ENCODE measurements at places on chromosomes 5 and 9.

GRCh38 chr9:14967450-14968321 is 57.5 kb upstream of the FREM1 start:
- no peak for DNase-seq

GRCh38 chr5:36606036-36606427 is 374 bp upstream of the SLC1A3 start:
- no peak for DNase-seq

DNA sequence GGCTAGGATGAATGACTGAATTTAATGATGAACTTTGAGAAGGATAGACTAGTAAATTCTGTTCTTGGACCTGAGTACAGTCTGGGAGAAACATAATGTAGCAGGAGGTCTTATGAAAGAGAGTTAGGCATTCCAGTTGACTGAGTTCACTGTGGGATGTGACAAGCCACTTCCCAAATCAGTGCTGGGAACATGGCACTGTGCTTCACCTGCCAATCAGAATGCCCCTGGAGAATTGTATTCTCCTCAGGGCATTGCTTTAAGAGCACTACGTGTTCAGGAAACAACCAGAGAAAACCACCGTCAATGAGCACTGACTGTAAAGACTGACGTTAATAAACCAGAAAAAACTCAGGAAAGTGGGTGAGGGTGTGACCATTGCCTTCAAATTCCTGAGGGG is 1.2 kb downstream of the CCDC107 start:
- DNase-seq = no peak

GRCh38 chr5:171906703-171907590 is 99.5 kb downstream of the FBXW11 start:
- no peak for DNase-seq

DNA sequence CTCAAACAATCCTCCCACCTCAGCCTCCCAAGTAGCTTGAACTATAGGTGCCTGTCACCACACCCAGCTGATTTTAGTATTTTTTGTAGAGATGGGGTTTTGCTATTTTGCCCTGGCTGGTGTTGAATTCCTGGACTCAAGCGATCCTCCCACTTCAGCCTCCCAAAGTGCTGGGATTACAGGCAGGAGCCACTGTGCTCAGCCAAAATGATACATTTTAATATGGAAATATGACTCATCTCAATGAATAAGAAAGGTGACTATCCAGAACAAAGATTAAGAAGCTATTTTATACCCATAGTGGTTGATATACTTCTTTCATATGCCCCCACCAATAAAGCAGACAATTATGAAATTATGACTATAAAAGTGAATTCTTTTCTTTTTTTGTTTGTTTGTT is 166.2 kb downstream of the NFIB start:
- no peak for DNase-seq

DNA sequence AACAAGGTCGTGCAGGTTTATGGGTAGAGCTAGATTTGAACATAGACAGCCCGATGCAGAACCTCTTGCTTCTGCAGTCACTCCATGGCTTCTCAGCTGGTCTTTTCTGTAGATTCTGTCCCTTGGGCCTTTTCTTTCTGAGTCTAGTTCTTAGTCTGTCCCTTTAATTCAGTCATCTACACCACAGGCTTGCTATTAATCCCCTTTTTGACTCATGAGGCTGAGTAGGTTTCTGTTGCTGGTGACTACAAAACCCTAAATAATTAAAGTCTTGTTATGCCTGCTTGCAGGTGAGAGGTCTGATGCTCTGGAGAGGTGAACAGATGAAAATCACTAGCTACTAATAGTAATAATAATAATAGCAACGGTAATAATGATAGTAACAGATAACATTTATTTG is 19.3 kb upstream of the STRBP start:
- DNase-seq = no peak

- DNase-seq = no peak
These were observed 10.1 kb downstream of the CAMK2A start for GRCh38 chr5:150279330-150280020.

DNA sequence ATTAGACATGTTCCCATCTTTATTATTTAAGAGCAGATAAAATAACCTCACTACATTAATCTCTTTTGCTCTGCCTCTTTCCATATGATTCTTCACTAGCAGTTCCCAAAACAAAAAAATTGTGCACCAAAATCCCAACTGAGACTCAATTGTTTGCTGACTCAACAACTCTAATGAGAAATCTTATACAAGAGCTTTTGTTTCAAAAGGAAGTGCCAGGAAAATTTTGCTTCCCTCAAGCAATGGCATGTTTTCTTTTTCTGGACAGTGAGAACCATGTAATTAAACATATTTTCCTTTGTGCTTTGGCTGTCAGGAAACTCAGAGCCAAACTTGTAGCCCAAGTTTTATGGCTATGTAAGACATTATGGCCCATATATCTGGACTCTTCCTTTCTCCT is 62.0 kb downstream of the TMC1 start:
- no peak for DNase-seq

DNA sequence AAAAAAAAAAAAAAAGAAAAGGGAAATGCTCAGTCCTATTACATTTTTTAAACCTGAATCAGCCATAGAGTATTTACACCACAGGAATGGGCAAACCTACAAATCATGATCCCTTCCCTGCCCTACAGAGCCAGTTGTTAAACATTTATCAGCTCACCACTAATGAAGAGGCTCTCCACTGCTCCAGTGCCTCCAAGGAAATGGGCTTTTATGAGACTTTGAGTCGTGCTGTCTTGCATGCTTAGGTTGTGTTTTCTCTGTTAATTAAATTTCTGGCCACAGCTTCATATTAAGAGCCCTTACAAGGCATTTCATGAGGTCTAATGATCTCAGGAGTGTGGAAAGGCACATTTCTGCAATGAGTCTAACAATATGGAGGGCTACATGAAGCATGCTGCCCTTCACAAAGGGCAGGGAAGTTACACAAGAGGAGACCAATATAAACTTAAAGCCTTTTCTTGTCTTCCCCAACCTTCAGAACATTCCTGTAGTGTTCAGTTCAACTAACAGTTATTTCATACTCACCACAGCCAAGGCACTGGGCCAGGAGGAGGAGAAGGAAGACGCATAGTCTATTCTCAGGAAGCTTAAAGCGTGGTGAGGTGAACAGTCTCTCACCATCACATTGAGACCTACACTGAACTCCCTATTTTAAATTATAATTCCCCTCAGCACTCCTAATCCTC is 140.1 kb upstream of the ABCA1 start:
- no peak for DNase-seq

DNA sequence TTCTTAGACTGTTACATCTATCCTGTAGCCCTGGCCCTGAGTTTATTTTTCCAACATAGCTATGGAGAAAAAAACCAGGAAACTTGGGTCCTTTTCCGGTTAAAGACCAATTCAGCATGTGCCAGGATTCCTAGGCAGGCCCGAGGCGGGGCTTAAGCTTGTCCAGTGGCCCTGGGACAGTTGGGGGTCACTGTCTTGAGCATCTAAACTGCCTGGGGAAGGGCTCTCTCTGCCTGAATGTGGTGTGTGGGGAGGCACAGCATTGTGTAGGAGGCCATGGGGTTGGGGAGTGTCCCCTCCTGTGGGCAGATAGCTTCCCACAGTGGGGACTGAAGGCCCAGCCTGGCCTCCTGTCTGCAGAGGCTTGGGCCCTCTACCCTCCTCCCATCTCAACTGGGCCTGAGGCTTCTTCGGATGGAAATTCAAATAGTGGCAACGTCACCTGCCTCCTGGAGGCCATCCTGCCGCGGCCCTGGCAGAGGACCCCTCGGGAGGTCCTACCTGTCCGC is 88.8 kb downstream of the PHF2 start:
- DNase-seq = no peak

GRCh38 chr5:17305017-17305416 is 87.6 kb downstream of the BASP1 start:
- no peak for DNase-seq

GRCh38 chr5:126920291-126920690 is 110.1 kb downstream of the MARCHF3 start:
- DNase-seq = no peak

DNA sequence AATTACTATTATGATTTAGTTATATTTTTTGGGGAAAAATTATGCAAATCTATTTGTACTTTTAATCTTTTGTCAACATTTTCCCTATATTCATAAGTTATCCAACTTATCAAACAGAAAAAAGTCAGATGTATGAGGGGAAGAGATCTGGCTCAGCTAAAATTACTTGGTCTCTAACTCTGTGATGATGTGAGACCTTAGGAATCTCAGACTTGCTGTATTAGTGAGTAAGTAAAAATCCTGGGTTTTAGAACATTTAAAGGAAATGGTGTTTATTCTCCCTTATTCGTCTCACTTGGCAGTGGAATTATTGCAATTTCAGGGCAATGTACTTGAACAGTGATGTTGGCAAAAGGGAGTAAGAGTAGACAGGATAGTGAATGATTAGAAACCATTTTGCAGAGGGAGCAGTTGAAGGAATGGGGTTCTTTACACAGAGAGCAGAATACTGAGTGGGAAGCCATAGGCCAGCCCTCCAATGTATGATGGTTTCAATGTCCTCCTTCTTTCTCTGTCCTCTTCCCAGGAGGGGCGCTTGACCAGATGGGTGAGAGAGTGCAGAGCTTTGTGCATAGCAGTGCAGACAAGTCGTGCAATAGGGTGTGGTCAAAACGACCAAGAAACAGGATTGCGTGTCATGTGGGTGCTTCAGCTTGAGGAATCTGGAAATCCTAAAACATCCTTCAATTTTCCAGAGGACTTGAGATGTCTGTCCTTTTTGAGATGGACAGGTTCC is 91.7 kb downstream of the TENT4A start:
- DNase-seq = no peak

DNA sequence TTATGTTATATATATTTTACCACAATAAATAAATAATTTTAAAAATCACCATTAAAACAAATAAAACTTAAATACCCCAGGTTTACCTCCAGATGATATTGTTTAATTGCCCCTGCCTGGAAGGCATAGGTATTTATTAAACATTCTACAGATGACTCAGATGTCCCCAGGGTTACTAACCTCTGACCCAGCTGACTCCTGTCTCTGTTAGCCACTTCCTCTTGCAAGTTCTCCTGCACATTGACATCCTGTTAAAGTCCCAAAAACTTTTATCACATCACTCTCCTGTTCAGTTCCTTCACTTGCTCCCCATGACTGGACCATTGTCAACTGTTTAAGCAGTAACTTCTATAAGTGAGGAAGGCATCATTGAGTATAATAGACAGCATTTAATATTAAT is 37.0 kb upstream of the RAB3C start:
- DNase-seq = no peak

DNA sequence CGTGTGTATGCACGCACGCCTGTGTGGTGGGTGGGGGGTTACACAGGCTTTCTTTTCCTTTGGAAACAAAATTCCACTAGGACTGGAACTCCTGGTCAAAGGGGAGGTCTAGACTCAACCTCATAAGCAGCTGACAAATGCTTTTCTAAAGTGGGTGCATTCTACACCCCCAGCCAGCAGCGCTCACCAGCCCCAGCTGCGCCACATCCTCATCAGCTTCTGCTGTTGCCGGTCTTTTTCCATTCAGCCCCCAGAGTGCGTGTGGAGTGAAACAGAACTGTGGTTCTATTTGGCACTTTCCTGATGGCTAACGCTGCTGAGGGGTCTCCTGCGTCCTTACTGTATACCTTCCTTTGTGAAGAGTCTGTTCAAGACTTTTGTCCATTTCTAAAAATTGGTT is 77.6 kb upstream of the SARDH start:
- no peak for DNase-seq

- DNase-seq = no peak
These were observed 857 bp downstream of the ADAM19 start for GRCh38 chr5:157574456-157575380.

- no peak for DNase-seq
These were observed 57.0 kb upstream of the GRAMD2B start for GRCh38 chr5:126366199-126366560.

- DNase-seq = no peak
These were observed 40.3 kb upstream of the XPA start for GRCh38 chr9:97737429-97737828.
